ENCODE measurements at places on chromosomes 3 and 15.

- DNase-seq: no peak
Observed at GRCh38 chr3:84074767-84075166, 884.0 kb upstream of the CADM2 start.

DNA sequence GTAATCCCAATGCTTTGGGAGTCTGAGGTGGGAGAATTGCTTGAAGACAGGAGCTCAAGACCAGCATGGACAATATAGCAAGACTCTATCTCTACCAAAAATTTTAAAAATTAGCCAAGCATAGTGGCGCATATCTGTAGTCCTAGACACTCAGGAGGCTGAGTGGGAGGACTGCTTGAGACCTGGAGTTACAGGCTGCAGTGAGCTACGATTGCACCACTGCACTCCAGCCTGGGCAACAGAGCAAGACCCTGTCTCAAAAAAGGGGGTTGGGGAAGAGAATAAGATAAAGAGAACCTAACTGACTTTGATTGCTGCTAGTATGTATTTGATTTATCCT lies 755 bp downstream of the CD200R1 start:
- no peak for DNase-seq

DNA sequence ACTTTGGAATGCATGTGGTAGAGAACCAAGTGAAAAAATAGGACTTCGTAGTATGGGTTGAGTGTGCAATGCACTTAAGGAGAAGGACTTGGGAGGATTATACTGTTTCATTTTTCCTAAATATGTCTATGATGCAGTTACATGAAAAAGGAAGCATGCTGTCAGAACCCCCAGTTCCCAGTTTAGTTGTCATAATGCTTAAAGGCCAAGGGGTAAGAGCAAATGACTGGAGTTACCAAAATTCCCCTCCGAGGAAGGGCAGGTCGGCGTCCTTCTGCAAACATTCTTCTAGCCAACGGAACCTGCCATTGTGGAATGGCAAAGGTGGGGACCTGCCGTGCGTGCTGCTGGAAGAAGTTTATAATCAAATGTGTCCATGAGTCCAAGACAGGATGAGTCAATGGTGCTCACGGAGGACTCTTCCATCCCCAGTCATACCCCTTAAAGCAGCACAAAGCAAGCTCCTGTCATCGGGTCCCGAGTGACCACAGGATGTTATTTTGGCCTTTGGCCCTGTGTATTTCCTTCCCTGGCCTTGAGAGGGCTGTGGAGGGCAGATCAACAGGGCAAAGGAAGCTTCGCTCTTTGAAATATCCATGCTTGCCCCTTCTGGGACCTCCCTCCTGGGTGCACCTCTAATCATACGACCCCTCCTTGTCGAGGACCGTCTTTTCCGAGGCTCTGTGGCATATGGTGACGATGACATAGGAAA lies 93.2 kb downstream of the SLCO3A1 start:
- DNase-seq: no peak

- peak; percentile 55 for DNase-seq
Observed at GRCh38 chr3:184284696-184285095, 8.9 kb downstream of the ECE2 start.

- no peak for DNase-seq
Observed at GRCh38 chr3:180630371-180630770, 28.4 kb downstream of the TTC14 start.

- DNase-seq: peak; percentile 53
Observed at GRCh38 chr3:101725194-101725889, 928 bp downstream of the CEP97 start.

DNA sequence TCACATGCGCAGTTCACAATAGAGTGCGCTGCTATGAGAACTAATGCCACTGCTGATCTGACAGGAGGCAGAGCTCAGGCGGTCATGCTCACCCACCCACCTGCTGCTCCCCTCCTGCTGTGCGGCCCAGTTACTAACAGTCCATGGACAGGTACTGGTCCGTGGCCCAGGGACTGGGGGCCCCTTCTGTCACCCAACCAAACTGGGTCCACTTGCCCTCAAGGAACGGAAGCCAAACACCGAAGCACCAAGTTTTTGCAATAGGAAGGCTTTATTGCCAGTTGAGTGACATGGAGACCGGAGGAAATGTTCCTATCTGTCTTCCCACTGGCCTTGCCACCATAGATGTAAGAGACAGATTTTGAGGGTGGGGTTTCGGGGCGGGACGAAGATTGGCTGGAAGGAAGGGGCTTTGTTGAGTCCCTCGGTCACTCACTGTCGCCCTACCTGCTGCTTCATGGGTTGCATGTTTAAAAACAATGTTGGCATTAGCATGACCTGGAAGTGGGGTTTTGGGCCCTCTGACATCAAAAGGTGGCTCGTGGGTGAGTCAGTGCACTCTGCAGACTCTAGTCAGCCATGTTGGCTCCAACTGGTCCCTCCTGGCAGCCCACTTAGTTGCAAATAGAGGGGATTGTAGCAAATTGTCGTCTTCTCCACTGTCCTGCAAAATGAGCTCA lies 141.0 kb downstream of the TJP1 start:
- DNase-seq: no peak

DNA sequence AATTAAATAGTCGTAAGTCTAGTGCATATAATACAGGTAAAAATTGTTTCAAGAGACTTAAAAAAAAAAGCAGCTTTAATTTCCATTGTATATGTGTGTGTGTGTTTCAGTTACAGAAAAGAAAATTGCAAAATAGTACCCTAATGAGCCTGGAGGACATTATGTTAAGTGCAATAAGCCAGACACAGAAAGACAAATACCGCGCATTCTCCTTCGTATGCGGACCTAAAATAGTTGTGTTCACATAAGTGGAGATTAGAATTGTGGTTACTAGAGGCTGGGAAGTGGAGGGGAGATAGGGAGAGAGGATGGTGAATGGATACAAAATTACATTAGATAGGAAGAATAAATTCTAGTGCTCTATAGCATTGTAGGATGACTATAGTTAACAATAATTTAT lies 3.6 kb downstream of the MESD start:
- DNase-seq: no peak

- DNase-seq: no peak
Observed at GRCh38 chr15:38531509-38531908, 33.1 kb downstream of the RASGRP1 start.

- DNase-seq: no peak
Observed at GRCh38 chr3:182533394-182533793, 259.9 kb upstream of the ATP11B start.

- DNase-seq: no peak
Observed at GRCh38 chr3:188037195-188037718, 116.7 kb upstream of the LPP start.

- no peak for DNase-seq
Observed at GRCh38 chr3:143152043-143152442, 32.5 kb downstream of the CHST2 start.

DNA sequence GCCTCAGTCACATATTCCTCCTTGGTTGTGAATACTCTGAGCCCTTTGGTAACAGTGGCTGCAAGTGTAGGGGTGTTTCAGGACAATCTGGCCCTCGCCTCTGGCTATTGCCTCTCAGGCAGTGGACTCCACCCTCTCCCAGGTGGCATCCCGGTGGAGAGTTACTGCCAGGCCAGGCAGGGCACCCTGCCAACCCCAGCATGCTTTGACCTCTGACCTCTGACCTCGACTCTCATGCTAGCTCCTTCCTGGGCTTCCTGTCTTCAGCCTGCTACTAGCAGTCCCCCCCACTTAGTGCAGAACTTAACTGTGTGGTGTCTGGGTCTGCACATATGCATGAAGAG lies 5.5 kb downstream of the TM6SF1 start:
- no peak for DNase-seq

DNA sequence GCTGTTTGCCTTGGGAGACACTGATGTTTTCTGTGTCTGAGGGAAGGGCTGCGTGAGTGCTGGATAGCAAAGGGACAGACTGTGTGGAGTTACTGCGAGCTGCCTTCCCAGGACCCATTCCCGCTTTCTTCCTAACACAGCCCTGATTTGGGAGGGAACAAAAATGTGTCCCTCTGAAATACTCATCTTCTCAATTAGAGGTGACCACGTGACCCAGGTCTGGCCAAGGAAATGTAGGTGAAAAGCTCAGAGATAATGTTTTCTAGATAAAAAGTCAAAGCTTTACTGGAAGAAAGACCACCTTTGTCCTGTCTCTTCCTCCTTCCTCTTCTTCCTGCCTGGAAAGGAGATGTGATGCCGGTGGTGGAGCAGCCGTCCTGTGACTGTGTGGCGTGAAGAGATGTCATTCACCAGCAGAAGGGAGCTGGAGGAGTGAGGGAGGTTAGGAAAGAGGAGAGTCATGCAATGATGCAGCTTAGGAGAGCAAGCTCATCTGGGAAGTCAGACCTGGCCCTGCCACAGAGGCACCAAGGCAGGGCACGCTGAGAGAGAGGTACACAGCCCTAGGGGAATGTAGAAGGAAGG lies 105.6 kb downstream of the CHSY1 start:
- DNase-seq: no peak

GRCh38 chr15:31060429-31061140 lies 40.9 kb downstream of the TRPM1 start:
- DNase-seq: no peak

- DNase-seq: no peak
Observed at GRCh38 chr3:130669740-130670139, 76.9 kb downstream of the PIK3R4 start.

All from activated naive CD4-positive, alpha-beta T cell treated with anti-CD3 and anti-CD28 coated beads for 36 hours (primary cell).